ENCODE measurements at places on chromosomes 13 and 19. TPM values are rescaled to one million over a fixed set of nuclear protein-coding genes. Genes with fewer than 3 reads are reported as not detected.

The ZNF823 gene
- polyA plus RNA-seq: 10.6 TPM

The SERPINE3 gene
- polyA plus RNA-seq: 0.28 TPM

The FAM216B gene
- not detected for polyA plus RNA-seq

The EBI3 gene
- 0.55 TPM for polyA plus RNA-seq

The MTMR6 gene
- 17.4 TPM for polyA plus RNA-seq

The CYP2S1 gene
- 0.35 TPM for polyA plus RNA-seq

The CYP2F1 gene
- not detected for polyA plus RNA-seq

The SULT2B1 gene
- polyA plus RNA-seq: 0.37 TPM

The BCAM gene
- polyA plus RNA-seq: 745 TPM

The DOCK6 gene
- polyA plus RNA-seq: 69.6 TPM

The GSX1 gene
- not detected for polyA plus RNA-seq

The EXOC3L2 gene
- 13.0 TPM for polyA plus RNA-seq

GRCh38 chr13:113544896-113545295 is 39.7 kb upstream of the TFDP1 start:
- no peak for DNase-seq

DNA sequence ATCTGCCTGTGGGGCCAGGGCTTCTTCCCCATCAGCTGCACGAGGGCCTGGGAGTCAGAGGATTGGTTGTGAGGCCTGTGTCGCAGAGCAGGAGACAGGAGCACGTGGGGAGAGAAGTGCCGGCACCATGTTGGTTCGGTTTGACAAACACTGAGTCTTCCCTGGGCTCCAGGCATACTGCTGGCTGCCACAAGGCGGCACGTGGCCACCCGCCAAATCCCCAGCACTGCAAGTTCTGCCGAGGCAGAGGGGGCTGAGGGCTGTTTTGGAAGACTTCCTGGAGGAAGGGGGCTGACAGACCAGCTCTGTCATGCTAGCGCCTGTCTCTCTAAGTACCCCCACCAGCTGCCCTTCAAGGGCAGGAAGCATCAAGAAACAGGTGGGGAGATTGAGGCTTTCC is 9.5 kb downstream of the SHANK1 start:
- no peak for DNase-seq

- DNase-seq: no peak
Observed at GRCh38 chr19:48874303-48875135, 2.3 kb downstream of the PPP1R15A start.

DNA sequence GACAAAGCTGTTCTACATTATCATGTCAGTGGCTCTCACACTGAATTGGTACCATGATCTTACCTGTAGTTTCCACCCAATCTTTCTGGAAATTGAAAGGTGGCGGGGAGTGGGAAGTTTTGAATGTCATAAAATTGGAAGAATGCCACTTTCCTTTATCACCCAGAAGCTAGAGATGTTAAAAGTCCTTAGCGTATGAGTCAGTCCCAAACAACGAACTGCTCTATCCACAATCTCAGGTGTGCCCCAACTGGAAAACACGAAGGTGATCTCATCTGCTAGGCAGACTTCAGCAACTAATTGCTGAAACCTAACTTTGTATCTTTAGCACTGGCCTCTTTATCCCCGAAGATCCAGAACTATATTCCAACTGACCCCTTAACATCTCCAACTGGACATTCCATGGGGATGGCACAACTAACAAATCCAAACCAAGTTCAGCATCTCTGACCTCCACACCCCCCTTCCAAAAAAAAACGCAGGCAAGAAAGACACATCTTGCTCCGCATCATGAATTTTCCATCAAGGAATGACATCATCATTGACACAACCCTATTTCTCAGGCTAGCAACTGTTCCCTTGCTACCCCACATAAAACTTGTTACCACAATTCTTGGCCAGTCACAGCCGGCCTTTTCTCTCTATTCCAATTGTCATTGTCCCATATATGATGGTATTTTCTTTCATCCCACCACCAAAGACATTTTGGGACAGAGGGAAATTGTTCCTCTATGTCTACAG is 175.4 kb downstream of the KLF12 start:
- DNase-seq: no peak

DNA sequence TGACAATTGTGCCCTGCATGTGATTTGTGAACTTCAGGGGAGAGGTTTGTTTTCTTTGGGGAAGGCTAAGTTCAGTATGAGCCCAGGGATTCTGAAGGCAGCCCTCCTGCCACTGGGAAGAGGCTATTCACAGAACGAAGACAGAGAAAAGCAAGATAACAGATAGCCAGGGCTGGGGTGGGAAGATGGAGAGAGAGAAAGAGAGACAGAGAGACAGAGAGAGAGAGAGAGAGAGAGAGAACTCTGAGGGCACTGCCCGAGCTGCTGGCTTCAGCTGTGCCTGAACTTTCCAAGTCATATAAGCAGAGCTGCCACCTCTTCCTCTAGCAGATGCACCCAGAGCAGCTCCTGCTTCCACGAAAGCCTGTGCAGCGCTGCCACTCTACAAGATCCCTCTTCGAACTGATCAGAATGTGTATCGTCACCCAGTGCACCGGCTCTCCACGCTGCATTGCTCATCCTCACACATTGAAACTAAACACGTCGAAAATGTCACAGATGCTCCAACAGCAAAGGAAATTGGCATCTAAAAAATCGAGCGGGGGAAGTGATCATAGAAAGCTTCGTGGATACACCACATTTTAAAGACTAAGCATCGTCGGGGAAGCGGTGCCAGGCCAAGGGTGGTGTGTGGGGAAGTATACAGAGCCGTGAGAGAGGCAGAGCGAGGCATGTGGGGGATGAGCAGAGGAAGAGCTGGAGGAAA is 81.8 kb upstream of the SIAH3 start:
- DNase-seq: no peak

- DNase-seq: no peak
Observed at GRCh38 chr19:30150626-30151025, 208.6 kb downstream of the URI1 start.

DNA sequence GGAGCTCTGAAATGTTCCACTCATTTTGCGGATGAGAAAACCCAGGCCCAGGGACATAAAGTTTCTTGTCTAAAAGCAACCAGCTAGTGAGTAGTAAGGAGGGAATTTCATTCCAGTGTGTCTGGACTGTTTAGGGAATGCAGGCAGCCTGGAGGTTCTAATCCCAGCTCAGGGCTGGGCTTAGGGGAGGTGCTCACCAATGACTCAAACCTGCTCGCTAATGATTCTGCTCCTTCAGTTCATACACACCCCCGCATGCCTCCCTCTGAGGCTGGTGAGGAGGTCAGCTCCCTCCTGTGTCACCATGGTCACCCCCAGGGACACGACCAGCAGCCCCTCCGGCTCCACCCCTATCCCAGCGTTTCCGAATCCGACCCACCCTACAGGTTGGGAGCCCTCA is 34.6 kb downstream of the CYP4F2 start:
- no peak for DNase-seq

- no peak for DNase-seq
Observed at GRCh38 chr13:30712536-30713532, 22.5 kb upstream of the ALOX5AP start.

DNA sequence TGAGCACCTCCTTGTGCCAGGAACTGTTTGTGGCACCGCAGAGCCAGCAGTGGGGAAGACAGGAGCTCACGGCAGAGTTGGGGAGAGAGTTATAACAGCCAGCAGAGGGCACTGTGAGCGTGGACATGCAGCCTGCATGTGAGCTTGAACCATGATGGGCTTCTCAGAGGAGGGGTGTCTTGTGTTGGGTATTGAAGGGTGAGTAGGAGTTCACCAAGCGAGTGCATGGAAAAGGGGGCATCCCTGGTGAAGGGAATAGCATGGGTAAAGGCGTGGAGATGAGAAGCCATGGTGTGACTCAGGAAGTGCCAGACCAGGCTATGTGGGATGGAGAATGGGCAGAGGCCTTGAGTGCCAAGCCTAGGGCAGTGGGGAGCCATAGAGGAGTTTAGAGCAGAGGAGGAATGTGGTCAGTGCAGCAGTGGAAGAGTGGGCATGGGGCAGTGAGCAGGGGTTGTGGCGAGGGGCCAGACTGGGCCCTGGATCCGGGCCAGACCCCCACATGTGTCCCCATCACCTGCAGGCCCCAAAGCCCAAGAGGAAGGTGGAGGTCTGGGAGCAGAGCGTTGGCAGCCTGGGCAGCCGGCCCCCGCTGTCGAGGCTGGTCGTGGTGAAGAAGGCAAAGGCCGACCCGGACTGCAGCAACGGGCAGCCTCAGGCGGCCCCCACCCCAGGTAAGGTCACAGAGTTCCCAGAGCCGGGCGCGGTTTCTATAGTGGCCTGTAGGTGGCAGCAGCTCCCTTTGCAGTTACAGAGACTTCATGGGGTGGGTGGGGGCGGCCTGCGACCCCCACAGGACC is 11.8 kb upstream of the SHD start:
- DNase-seq: no peak

DNA sequence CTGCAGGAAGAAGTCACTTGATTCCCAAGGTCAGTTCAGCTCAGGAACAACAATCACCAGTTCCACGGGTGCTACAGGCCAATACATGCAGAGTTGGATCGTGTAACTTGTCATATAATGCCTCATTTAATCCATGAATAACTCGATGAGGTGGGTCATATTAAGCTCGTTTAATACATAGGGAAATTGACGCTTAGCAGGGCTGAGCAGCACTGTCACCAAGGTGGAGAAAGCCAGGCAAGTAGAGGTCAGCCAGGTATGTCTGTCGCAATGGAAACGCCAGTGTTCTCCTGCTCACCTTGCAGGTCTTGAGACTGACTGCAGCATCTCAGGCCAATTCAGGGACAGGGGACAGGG is 52.3 kb downstream of the CCDC70 start:
- no peak for DNase-seq

GRCh38 chr13:101875091-101875490 is 422.6 kb downstream of the ITGBL1 start:
- DNase-seq: no peak

- no peak for DNase-seq
Observed at GRCh38 chr13:46170268-46170667, 11.7 kb downstream of the LCP1 start.

GRCh38 chr19:51751655-51752054 is at the start of gene FPR1:
Gene FPR1 (minus strand): TSS chr19:51751878. CDS start chr19:51746994, 4,884 bp downstream.
- DNase-seq: no peak

- no peak for DNase-seq
Observed at GRCh38 chr13:30862707-30863106, 43.4 kb upstream of the MEDAG start.

GRCh38 chr13:25319771-25320170 is 18.3 kb downstream of the NUP58 start:
- no peak for DNase-seq

DNA sequence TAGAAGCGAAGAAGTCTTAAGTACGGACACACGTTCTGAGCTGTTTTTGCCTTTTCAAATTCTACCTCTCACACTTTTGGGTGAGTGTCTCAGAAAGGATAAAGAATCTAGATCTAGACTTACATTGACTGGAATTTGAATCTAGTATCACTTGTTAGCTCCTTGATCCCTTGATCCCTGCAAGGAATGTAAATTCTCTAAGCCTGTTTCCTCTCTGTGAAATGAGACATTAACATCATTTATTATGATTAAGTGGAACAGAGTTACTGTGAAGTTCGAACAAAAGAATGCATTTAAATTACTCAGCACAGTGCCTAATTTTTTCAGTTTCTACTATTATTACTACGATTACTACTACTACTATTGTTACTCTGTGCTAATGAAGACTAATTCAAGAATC is 86.6 kb upstream of the POSTN start:
- DNase-seq: no peak

GRCh38 chr19:58042495-58043340 is 8.9 kb downstream of the ZSCAN1 start:
- DNase-seq: no peak

All from left renal cortex interstitium (tissue), 4 donors.